Esophagus squamous epithelium (tissue), 5 donors: ENCODE measurements at places on chromosomes 4 and X.

DNA sequence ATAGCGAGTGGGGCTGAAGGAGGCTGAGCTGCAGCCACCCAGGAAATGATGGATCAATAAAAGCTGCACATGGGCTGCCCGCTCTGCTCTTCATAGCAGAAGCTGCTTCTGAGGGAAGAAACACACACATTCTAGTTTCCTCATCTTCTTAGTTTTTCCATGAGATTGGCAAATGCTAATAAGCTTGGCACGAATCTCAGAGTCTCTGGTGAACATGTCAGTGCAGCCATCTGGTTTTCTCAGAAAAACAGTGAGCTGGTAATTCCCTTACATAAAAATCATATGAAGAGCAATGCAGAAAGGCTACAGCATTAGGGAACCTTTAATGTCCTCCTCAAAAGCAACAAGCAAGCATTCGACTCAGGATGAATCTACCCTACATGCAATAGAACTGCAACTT lies 69.9 kb downstream of the GATB start:
- H3K36me3 ChIP-seq: no peaks in the 10 kb centered on the region
- H3K4me3 ChIP-seq: no peak overlapping the region
- peaks cover 23% of the 10 kb centered on the region for H3K4me1 ChIP-seq
- DNase-seq: no peak
- H3K27ac ChIP-seq: peak overlapping the region; percentile 53

GRCh38 chrX:40085714-40086113 lies 12.0 kb downstream of the BCOR start:
- peak overlapping the region; percentile 70 for H3K27ac ChIP-seq
- H3K4me1 ChIP-seq: peaks cover 35% of the 10 kb centered on the region
- no peaks in the 10 kb centered on the region for H3K36me3 ChIP-seq
- no peak for DNase-seq

DNA sequence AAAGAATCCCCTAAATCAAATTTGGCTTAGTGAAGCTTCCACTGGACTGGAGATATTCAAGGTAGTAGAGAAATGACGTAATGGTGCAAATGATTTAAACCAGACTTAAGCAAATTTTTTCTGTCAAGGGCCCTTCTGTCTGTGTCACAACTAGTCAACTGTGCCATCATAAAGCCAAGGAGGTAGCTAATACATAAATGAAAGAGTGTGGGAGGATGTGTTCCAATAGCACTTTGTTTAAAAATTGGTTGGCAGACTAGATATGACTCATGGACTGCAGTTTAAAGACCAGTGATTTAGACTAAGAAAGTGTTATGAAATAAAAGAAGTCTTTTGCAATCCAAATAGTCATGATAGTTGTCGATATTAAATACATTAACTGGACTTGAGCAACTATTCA lies 24.3 kb upstream of the TEX13C start:
- H3K27ac ChIP-seq: no peak overlapping the region
- no peaks in the 10 kb centered on the region for H3K36me3 ChIP-seq
- no peak overlapping the region for H3K4me3 ChIP-seq
- H3K27me3 ChIP-seq: no peaks in the 10 kb centered on the region
- DNase-seq: no peak

GRCh38 chr4:1049591-1049905 lies 38.1 kb downstream of the FGFRL1 start:
- H3K4me3 ChIP-seq: no peak overlapping the region
- H3K27me3 ChIP-seq: no peaks in the 10 kb centered on the region
- peaks cover 47% of the 10 kb centered on the region for H3K4me1 ChIP-seq
- H3K36me3 ChIP-seq: no peaks in the 10 kb centered on the region
- no peak for DNase-seq

- DNase-seq: no peak
- H3K4me3 ChIP-seq: no peak overlapping the region
- H3K36me3 ChIP-seq: no peaks in the 10 kb centered on the region
These were observed 126.1 kb downstream of the INPP4B start for GRCh38 chr4:142719854-142720541.

DNA sequence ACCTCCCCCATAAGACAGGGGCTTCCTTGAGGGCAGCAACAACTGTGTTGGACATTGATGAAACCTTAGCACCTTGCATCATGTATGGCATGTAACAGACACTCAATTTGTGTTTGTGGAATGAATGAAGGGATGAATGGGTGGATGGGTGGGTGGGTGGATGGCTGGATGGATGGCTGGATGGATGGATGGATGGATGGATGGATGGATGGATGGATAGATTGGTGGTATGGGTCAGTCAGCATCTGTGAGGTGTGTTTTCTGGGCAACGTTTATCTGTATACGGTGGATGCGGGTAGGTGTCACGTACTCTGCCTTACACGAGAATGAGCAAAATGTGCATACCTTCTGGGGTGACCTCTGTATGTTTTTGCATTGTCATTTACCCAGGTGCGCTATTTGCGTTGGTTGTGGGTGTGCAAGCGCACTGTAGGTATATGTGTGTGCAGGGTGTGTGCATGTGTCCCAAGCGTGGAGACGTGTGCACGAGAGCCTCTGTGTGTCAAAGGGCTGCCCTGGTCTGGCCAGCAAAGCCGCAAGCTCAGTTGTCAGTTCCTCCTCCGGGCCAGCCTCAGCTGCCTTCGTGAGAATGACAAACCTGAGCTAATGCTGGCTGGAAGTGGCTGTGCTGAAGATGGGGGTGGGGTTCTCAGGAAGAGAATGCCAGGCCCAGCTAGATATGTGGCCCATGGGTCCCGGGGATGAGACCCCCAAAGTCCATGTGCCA lies 26.5 kb downstream of the ELF4 start:
- H3K4me3 ChIP-seq: no peak overlapping the region
- no peaks in the 10 kb centered on the region for H3K36me3 ChIP-seq
- DNase-seq: no peak
- H3K27me3 ChIP-seq: no peaks in the 10 kb centered on the region

DNA sequence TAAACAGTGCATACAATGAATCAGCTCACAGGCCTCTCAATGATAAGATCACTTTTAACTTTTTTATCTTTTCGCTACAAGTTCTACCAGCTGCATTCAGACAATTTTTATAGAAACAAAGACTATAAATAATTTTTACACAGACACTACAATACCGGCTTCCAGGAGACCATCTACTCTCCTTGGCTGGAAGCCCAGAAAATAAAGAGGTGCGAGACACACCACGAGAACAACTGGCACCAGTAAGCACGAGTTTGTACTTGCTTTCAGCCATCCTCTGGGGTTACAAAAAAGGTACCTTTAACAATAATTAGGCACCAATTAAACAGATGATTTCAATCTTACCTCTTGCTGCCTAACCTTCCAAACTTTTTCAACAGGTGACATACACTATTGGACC lies 11.2 kb upstream of the PRDX4 start:
- H3K27me3 ChIP-seq: no peaks in the 10 kb centered on the region
- DNase-seq: no peak
- no peak overlapping the region for H3K27ac ChIP-seq
- no peaks in the 10 kb centered on the region for H3K36me3 ChIP-seq

DNA sequence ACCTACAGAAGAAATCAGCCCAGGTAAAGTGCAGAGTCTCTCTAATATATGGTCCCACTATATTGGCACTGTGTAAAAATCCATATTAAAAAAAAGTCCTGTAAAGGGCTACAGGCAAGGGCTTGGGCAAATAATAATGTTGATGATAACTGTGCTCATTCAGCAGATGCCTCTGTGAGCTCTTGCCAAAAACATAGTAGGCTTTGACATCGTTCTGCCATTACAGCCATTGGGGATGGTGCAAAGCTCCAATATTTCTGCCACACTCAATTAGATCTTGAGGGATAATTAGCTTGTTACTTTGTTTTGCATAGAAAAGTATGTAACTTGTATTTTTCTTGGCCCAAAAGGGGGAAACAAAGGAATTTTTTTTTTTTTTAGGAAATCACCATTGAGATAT lies 645.5 kb upstream of the FAM241A start:
- H3K36me3 ChIP-seq: no peaks in the 10 kb centered on the region
- H3K27ac ChIP-seq: no peak overlapping the region
- DNase-seq: no peak
- no peaks in the 10 kb centered on the region for H3K27me3 ChIP-seq

GRCh38 chr4:156749426-156750403 lies 221.9 kb downstream of the PDGFC start:
- H3K27ac ChIP-seq: no peak overlapping the region
- H3K36me3 ChIP-seq: no peaks in the 10 kb centered on the region
- no peak for DNase-seq
- no peaks in the 10 kb centered on the region for H3K27me3 ChIP-seq
- H3K4me3 ChIP-seq: no peak overlapping the region

GRCh38 chrX:68830419-68831404 lies 1.9 kb downstream of the EFNB1 start:
- H3K27ac ChIP-seq: peak overlapping the region; percentile 92
- H3K36me3 ChIP-seq: no peaks in the 10 kb centered on the region
- no peak for DNase-seq
- peaks cover 9% of the 10 kb centered on the region for H3K4me1 ChIP-seq

- H3K36me3 ChIP-seq: no peaks in the 10 kb centered on the region
- no peak for DNase-seq
- H3K4me3 ChIP-seq: no peak overlapping the region
These were observed 582.6 kb upstream of the ACTRT1 start for GRCh38 chrX:128634754-128635153.

- no peaks in the 10 kb centered on the region for H3K36me3 ChIP-seq
- no peak overlapping the region for H3K4me3 ChIP-seq
- H3K27me3 ChIP-seq: no peaks in the 10 kb centered on the region
These were observed 13.7 kb downstream of the SEPTIN11 start for GRCh38 chr4:76963131-76963750.

DNA sequence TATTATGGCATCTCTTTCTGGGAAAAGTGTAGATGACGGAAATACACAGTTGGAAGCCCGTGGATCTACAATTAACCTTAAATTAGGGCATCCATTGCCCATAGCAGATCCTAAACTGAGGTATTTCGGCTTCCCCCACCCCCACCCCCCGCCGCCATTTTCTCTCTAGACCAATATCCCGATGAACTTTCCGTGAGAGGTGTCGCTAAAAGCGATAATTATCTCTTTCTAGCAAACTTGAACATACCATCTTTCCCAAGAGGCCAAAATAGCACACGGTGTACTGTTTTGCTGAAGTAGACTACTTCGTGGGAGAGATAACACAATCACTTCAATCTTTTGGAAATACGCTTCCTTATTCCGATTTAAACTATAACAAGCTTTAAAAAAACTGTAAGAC lies 554 bp downstream of the KLHL15 start:
- H3K36me3 ChIP-seq: no peaks in the 10 kb centered on the region
- no peaks in the 10 kb centered on the region for H3K4me1 ChIP-seq
- no peak for DNase-seq
- peak overlapping the region; percentile 71 for H3K4me3 ChIP-seq

DNA sequence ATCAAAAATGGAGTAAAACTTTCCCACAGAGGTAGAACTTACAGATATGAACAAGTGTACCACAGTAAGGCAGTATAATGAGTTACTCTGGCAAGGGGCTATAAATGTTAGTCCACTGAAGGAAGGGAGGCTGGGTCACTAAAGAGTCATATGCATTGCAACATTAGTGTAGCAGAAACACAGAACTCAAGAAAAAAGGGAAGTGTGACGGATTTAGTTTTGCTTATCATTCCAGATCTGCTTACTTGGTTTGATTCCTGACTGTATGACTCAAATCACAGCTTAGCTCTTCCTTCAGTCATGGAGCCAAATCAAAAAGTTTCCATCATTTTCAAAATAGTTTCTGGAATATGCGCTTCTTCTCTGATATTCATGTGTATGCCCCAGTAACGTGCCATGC lies 148.7 kb downstream of the FSTL5 start:
- no peak for DNase-seq
- H3K4me3 ChIP-seq: no peak overlapping the region
- H3K36me3 ChIP-seq: no peaks in the 10 kb centered on the region
- no peaks in the 10 kb centered on the region for H3K4me1 ChIP-seq

- H3K4me1 ChIP-seq: no peaks in the 10 kb centered on the region
- no peak overlapping the region for H3K27ac ChIP-seq
- H3K4me3 ChIP-seq: no peak overlapping the region
- DNase-seq: no peak
- no peaks in the 10 kb centered on the region for H3K36me3 ChIP-seq
- H3K27me3 ChIP-seq: no peaks in the 10 kb centered on the region
These were observed 3.2 kb downstream of the TDO2 start for GRCh38 chr4:155906554-155907247.

GRCh38 chrX:129636175-129636681 lies 18.5 kb downstream of the APLN start:
- peak overlapping the region; percentile 13 for H3K27ac ChIP-seq
- H3K27me3 ChIP-seq: no peaks in the 10 kb centered on the region
- no peak overlapping the region for H3K4me3 ChIP-seq
- DNase-seq: no peak
- no peaks in the 10 kb centered on the region for H3K36me3 ChIP-seq

- H3K36me3 ChIP-seq: no peaks in the 10 kb centered on the region
- H3K27me3 ChIP-seq: no peaks in the 10 kb centered on the region
- no peak for DNase-seq
- H3K27ac ChIP-seq: no peak overlapping the region
- H3K4me1 ChIP-seq: no peaks in the 10 kb centered on the region
- H3K4me3 ChIP-seq: no peak overlapping the region
These were observed 230.6 kb downstream of the PCDH7 start for GRCh38 chr4:30950737-30951136.

- H3K27ac ChIP-seq: peak overlapping the region; percentile 58
- H3K4me1 ChIP-seq: peaks cover 17% of the 10 kb centered on the region
- DNase-seq: no peak
- H3K4me3 ChIP-seq: no peak overlapping the region
These were observed 177.8 kb upstream of the ATP6AP2 start for GRCh38 chrX:40402831-40403533.

DNA sequence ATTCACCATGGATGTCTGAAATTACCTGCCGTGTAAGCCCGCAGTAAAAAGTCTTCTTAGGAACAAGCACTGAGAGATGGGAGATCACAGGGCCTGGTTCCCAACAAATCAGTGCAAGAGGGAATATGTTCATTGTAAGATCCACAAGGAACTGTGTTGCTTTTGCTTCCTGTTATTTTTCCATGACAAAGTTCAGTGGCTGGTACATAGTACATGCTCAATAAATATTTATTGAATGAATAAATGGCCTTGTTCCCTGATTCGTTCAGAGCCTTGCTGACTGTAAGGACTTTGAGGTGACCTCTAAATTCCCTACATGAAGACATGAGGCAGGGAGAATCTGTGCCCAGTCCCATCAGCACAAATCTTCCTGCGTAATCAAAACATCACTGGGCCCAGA lies 7.4 kb downstream of the TMEM31 start:
- no peak for DNase-seq
- no peaks in the 10 kb centered on the region for H3K4me1 ChIP-seq
- no peak overlapping the region for H3K4me3 ChIP-seq
- no peaks in the 10 kb centered on the region for H3K27me3 ChIP-seq
- H3K27ac ChIP-seq: no peak overlapping the region
- no peaks in the 10 kb centered on the region for H3K36me3 ChIP-seq

GRCh38 chr4:186587416-186588018 lies 32.1 kb upstream of the MTNR1A start:
- H3K27me3 ChIP-seq: no peaks in the 10 kb centered on the region
- H3K4me1 ChIP-seq: no peaks in the 10 kb centered on the region
- H3K27ac ChIP-seq: no peak overlapping the region

- H3K4me1 ChIP-seq: no peaks in the 10 kb centered on the region
- no peaks in the 10 kb centered on the region for H3K27me3 ChIP-seq
- H3K4me3 ChIP-seq: no peak overlapping the region
- no peak for DNase-seq
- no peak overlapping the region for H3K27ac ChIP-seq
These were observed 66.0 kb downstream of the PGRMC2 start for GRCh38 chr4:128221586-128221985.
